ENCODE measurements at places on chromosomes 1 and 21.
A peak's percentile ranks its signal among the peaks of the same experiment; 100 is the strongest.

DNA sequence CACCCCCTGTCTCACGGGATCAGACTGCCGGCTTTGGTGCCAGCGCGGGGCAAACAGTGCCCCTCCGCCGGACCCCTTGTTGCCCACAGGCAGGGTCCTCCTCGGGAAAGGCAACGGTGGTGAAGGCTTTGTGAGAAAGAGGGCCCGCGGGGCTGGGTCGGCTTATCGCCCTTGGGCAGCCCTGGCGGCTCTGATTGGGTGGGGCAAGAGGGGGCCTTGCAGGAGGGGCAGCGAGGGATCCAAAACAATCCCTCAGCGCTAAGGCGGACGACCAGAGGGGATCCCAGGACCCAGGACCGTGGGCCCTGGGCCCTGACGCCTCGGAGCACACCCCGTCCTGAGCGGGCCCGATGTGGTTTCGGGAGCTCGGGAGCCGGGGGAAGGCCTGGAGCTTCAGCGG is 3.9 kb upstream of the ZNF678 start:
- no peak for DNase-seq

GRCh38 chr1:3921765-3922164 is 21.7 kb upstream of the C1orf174 start:
- no peak for DNase-seq

- DNase-seq = no peak
These were observed 17.3 kb downstream of the LRRC52 start for GRCh38 chr1:165560883-165561656.

DNA sequence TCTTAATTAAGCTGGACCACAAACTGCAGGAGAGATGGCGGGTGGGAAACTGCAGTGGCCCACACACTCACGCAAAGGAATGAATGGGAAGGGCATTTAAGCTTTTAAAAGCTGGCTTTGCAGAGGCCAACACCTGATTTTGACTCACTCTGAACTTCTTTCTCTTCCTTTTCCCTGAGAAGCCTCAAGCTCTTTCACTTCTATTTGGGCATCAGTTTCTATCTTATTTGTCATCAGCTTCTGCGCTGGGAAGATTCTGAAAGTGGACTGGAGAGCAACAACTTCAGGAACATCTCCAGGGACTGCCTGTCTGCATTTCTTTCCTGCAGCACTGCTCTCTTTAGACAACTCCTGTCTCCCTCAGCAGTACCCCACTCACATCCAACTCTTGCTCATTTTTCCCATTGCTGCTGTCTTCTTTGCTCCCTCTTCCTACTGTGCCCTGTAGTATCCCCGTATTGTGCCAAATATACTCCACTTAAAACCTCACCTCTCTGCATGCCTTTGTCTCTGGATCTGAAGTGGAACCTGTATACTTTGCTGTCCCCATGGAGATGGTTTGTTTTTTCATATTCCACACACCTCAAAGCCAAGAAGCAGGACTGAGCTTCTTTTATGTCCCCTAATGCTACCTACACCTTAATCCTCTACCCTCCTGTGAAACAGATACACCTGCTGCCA is 143.3 kb upstream of the JUN start:
- DNase-seq = peak; percentile 74

- DNase-seq = no peak
These were observed 466.7 kb downstream of the SMYD3 start for GRCh38 chr1:246040200-246040890.

DNA sequence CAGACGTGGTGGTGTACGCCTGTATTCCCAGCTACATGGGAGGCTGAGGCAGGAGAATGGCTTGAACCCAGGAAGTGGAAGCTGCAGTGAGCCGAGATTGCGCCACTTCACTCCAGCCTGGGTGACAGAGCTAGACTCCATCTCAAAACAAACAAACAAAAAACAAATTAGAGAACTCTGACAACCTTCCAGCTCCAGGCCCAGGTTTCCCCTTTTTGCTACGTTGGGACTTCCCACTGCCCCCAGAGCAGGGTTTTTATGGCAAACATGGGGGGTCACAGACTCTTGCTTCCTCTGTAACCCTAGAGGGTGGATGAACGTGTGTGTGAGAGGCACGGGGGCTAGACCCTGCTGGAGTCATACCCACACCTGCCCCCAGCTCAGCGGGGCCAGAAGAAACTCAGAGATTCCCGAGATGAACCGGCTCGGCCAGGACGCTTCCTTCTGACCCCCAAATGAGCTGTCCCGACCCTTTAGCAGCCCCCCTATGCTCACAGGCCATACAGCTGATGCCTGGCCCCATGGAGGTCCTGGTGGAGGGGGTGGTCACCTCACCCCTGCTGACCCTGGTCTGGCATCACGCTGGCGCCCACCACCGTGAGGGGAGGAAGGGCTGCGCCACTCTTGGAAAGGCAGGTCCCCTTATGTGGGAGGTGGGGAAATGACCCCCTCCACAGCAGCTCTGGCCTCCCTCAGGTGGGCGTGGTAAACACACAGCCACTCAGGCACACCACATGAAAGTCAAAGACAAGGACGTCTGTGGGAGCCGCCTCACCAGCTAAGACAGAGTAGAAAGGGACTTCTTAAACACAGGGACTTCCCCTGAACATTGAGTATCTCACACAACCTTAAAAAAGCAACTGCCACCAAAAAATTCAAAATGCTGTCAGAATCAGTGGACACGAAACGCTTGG is 7.1 kb downstream of the GPR157 start:
- DNase-seq = no peak

GRCh38 chr1:179296356-179297104 is 2.9 kb downstream of the SOAT1 start:
- no peak for DNase-seq

GRCh38 chr1:166859597-166859996 is 16.5 kb downstream of the TADA1 start:
- DNase-seq = no peak

DNA sequence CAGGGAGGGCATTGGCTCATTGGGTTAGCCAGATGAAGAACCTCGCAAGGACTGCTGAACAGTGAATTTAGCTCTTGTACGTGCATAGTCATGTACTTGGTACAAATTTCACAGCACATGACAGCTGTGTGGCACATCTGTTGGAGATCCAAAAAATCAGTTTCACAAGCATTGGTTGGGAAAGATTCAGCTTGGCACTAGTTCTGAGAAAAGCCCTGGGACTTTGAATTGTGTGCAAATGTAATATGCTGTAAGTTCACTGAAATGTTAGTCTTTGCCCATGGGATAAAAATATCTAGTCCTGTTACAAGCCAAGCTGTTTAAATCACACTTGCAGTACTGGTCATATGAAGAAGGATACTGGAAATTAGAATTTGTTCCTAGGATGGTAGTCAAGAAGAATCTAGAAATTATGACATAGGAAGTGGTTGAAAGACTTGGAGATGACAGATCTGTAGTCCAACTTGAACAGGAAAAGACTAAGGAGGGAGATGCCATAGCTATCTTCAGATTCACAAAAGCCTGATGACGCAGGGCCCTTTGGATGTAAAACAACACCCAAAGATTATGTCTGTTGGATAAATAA is 19.2 kb downstream of the LAMC2 start:
- DNase-seq = no peak

DNA sequence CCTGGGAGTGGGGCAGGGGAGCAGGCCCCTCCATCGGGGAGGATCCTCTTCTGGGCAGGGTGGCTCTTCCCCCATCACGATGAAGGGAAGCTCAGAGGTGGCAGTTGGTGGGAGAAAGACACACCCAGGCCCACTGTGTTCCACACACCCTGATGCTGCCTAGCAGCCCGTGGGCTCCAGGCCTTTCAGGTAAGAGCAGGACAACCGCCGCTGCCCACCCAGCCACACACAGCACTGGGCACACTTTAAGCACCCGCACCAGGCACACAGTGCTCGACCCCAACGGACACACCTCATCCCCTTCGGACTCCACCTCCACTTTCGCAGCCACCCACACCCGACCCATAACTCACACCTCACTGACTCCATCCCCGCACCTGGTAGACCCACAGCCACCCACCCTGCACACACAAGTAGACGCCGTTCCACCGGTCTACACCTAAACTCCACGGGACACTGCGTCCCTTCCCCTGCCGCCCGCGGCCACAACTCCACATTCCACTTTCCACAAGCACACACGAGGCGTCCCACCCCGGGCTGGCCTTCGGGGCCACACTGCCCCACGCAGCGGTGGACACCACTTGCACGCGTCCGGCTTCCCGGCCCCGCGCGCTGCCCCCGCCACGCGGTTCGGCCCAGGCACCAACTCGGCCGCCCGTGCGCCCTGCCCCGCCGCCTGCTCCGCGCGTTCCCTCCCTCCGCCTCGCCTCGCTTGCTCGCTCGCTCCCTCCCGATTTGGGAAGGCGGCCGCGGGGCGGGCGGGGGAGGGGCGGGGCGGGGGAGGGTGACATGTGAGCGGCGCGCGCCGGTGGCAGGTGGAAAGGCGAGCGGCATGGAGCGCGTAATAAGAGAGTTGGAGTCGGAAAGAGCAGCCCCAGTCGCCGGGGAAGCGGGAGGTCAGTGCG is at the start of gene KCNQ4:
TSS of gene KCNQ4 (plus strand) at position 787 of the 905 bp plus-strand sequence. CDS start 307 bp downstream, outside the sequence.
- DNase-seq = no peak

- DNase-seq = peak; percentile 21
These were observed 19.3 kb downstream of the TTC39A start for GRCh38 chr1:51310871-51311613.

GRCh38 chr1:220798338-220798737 is 11.6 kb downstream of the MTARC1 start:
- no peak for DNase-seq

DNA sequence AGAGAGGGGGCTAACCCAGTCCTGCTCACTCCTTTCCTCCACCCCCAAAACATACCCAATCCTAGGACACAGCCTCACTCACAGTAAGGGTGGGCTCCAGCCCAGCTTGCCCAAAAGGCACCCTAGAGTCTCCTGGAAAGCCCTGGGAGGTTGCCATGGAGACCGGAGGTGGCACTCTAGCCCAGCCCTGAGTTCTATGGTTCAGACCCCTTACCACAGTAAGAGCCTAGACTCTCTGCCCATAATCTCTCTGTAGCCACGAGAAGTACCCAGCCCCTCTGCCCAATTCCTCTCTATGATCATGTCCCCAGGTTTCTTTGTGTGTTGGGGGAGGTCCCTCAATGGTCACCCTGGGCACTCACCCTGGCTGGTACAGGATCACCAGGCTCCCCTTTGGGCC is 14.4 kb downstream of the COL16A1 start:
- no peak for DNase-seq

DNA sequence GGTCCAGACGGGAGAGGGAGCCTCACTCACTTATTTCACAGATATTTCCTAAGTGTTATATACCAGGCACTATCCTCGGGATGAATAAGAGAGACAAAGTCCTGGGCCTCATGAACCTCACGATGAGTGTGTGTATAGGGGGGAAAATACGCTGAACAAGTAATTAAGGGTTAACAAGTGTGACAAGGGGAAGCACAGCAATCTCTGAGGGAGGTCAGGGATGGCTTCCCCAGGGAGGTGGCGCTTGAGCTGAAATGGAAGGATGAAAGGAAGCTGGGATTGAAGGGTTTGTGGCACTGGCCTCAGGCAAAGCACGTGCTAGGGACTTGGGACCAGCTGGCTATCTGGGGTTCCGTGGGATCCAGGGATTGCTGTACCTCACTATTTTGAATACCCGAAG is 46.4 kb upstream of the SYNC start:
- DNase-seq = no peak

DNA sequence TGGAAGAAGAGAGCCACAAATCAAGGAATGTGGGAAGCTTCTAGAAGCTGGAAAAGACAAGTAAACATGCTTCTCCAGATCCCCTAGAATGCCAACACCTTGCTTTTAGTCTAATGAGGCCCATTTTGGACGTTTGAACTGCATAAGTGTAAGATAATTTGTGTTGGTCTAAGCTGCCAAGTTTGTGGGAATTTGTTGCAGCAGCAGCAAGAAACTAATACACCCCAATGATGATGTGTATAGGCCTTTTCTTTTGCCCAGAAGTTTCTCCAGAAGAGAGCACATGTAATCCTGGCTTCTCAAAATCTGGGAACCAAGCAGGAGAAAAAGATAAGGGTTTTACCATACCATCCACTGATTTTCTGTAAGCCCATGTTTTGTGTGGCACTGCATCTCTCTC is 96.1 kb upstream of the DPT start:
- no peak for DNase-seq

- DNase-seq = no peak
These were observed 55.9 kb downstream of the OLIG1 start for GRCh38 chr21:33125680-33126375.

DNA sequence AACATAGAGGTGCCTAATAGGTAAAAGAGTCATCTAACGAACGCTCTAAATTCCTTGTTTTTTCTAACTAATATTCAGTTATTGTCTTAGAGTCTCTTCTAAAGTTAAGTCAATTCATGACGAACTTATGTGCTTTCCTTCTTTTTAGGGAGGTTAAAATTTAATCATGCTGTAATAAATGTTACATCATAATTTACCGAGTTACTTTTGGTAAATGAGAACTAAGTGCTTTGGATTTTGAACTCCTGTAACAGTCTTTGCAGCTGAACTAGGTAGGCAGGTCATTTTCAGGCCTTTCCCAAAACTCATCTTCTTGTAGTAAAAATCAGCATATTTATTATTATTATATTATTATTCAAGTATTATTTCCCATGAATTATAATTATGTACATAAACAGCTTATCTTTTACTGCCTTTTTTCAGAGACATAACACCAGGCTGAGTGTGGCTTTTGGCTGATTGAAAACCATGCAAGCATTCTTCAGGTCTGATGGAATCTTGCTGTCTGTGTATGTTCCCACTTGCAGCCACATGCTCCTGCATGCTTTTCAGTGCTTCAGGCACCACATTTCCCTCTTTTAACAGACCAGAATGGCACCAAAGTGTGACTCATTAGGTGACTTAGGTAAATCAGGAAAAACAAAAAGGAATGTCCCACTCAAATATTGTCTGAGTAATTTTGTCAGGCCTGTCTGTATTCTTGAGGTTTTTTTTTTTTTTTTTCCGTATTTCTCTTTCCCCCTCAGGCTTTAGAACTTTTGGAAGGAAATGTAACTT is 81.0 kb upstream of the CD55 start:
- DNase-seq = no peak

DNA sequence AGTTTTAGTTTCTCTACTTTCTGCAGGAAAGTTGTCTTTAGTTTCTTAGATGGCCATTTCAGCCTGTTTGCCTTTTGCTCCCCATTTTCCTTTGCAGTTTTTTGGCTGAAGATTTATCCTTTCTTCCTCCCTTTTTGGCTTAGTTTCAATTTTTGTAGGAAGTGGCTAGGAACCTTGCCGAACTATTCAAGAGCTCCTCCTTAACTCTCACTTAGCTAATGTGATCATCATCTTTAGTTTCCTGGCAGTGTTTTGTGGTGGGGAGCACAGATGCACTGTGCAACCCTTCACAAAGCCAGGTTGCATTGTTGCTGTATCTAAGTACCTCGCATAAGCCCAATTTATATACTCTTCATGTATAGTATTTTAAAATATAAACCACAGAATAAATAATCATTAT is 28.8 kb upstream of the CCDC181 start:
- DNase-seq = no peak

GRCh38 chr1:25425098-25426085 is 4.8 kb upstream of the RHCE start:
- DNase-seq = peak; percentile 22

DNA sequence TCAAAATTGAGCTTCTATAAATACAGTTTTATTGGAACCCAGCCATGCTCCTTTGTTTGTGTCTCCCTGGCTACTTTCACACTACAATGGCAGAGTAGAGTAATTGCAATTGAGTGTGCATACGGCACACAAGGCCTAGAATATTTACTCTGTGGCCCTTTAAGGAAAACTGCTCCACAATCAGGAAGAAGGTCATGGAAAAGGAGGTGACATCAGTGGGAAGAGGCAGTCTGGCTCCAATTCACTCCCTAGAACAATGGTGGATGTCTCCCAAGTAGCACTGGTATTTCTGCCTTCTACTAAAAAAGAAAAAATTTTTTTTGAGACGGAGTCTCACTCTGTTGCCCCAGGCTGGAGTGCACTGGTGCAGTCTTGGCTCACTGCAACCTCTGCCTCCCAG is 51.3 kb downstream of the KRTAP19-8 start:
- no peak for DNase-seq

- DNase-seq = peak; percentile 6
These were observed 271.3 kb downstream of the DNM3 start for GRCh38 chr1:172112576-172112975.

Data from MV-4-11 (cell line).